ENCODE measurements at places on chromosomes 13 and 19.

GRCh38 chr19:8141726-8142512, 7.5 kb downstream of the FBN3 start:
- DNase-seq, result no peak

DNA sequence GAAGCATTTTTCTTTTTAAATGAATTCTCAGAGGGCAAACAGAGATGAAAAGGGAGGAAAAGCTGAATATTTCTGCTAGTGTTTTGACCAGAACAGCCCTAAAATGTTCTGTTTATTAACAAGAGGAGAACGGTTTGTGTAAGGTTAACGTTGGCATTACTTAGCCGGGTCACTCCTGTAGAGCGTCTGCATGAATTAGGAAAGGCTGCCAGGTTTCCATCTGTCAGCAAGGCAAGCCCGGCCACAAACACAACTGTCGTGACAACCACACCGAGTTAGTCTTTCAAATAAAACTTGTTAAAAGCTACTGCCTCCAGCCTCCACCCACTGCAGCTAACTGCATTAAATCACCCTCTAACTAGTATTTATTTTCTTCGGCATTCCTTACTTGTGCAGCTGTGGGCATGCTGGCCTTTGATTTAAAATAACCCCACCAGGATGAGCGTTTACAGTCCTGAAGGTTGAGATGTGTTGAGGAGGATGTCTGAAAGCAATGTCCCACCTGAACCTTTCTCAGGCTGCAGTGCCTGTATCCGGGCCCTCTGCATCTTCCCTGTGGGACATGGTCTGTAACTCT, 527.9 kb downstream of the FGF9 start:
- DNase-seq, result no peak

GRCh38 chr19:18452386-18452785, 14.5 kb upstream of the ISYNA1 start:
- no peak for DNase-seq

- no peak for DNase-seq
Observed at GRCh38 chr13:102504002-102504401, 92.8 kb upstream of the TPP2 start.

- no peak for DNase-seq
Observed at GRCh38 chr13:76296751-76297150, 589.5 kb downstream of the KCTD12 start.

GRCh38 chr13:29361716-29362115, 233.8 kb downstream of the SLC7A1 start:
- DNase-seq, result no peak

- DNase-seq, result no peak
Observed at GRCh38 chr19:32427536-32427935, 22.0 kb downstream of the DPY19L3 start.

DNA sequence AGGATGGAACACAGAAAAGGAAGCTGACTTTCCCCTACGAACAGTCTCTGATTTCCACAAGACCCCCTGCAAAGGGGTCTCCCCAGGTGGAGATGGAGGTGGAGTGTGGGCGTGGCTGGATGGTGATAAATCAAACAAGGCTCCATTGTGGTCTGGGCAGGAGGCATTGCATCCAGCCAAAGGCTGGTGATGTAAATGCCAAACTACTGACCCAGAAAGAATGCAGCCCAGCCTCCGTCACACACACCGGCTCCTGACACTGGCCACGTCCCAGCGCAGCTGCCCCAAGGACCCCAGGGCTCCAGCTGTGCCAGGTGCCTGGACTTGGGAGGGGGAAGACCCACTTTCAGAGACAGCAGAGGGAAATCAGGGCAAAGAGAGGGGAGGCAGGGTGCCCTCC, 6.3 kb downstream of the SLC7A1 start:
- no peak for DNase-seq

Measured in stimulated activated CD4-positive, alpha-beta T cell treated with anti-CD3 and anti-CD28 coated beads, Interleukin-1b, Interleukin-23, amount 100 ng/mL, for 1 hour (primary cell).